ENCODE measurements at places on chromosomes 6 and 20. TPM values are rescaled to one million over a fixed set of nuclear protein-coding genes. Genes with fewer than 3 reads are reported as not detected.

Gene TSPO2
- not detected for total RNA-seq

Gene CCDC167
- total RNA-seq: 10.3 TPM

Gene RAB32
- total RNA-seq: 90.6 TPM

Gene C4A
- total RNA-seq: 13.6 TPM

Gene CBLN4
- total RNA-seq: not detected

Gene HDDC2
- total RNA-seq: 61.7 TPM

Gene SAPCD1
- 1.3 TPM for total RNA-seq

Gene ZNF311
- 1.6 TPM for total RNA-seq

Gene DDX43
- total RNA-seq: 0.32 TPM
